ENCODE measurements at places on chromosomes 12 and 14.

DNA sequence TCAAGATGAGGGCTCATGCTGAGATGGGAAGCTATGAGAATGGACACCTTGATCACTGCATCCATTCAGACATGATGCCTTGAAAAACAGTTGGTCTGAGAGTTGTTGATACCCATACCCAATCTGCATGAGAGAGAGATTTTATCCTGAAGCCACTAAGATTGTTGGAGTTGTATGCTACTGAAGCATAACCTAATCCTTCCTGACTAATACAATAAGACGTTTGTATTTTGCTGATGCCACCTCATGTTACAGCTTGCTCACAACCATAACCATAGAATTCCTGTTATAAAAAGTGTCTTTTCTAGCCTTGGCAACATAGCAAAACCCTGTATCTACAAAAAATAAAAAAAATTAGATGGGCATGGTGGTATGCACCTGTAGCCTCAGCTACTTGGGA, 12.7 kb upstream of the SERPINA1 start:
- no peak for DNase-seq

DNA sequence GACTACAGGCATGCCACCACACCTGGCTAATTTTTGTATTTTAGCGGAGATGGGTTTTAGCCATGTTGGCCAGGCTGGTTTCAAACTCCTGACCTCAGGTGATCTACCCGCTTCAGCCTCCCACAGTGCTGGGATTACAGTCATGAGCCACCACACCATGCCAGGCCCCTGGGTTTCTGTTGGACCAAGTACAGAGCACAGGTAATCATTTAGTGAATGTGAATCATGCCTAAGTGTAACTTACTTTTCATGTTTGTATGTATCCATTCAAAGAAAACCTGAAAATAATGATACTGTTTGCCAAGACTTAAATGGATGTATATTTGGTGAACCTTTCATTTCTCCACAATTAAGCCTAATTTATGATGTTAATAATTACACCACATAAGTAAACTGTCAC, 65.9 kb downstream of the FGD6 start:
- no peak for DNase-seq

DNA sequence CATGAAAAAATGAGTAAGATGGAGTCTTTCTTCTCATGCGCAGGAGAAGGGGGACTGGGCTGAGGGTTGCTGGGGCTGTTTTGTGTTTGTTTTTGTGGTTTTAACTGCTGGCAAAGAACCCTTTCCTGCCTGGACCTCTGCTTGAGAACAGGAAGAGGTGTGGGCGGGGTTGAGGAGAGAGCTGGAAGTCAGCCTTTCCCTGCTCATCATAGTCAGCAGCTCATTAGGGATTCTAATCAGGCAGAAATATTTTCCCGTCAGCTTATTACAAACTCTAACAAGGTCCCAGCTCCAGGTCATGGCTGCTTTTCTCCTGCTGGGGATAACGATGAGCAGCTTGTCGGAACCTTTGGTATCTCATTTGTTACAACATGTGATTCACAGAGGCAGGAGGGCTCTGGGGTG, 185.0 kb upstream of the NRXN3 start:
- DNase-seq: no peak

DNA sequence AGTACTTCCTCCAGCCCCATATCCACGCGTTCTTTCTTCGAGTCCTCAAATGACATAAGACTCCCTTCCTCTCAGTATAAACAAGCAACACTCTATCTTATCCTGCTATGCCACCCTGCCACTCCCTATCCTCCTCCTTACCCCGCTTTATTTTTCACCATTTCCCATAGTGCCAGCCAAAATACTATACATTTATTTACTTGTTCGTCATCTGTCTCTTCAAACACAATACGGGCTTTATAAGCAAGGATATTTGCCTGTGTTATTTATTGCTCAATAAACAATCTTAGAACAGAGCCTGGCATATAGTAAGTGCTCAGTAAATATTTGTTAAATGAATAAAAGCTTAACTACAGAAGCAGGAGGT, 444.9 kb downstream of the EGLN3 start:
- no peak for DNase-seq

DNA sequence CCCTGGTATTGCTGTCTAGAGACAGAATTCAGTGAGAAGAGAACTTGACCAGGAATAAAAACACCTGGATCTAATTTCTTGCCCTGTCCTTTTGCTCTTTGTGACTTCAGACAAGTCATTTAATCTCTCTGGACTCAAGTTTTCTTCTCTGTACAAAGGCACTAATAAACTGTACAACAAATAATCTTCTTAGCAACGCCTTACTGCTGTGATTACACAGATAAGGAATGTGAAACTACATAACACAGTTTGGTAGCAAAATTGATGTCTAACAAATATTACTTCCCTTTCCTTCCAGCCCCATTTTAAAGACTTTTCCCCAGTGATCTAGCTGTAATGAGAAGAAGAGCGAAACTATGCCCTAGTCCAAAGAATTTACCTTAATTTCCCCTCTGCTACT, 69.3 kb downstream of the BCAT1 start:
- peak; percentile 21 for DNase-seq

GRCh38 chr12:24848941-24849477, 99.9 kb downstream of the BCAT1 start:
- DNase-seq: no peak

- no peak for DNase-seq
Measured at GRCh38 chr14:51592836-51593235, 58.9 kb upstream of the FRMD6 start.

DNA sequence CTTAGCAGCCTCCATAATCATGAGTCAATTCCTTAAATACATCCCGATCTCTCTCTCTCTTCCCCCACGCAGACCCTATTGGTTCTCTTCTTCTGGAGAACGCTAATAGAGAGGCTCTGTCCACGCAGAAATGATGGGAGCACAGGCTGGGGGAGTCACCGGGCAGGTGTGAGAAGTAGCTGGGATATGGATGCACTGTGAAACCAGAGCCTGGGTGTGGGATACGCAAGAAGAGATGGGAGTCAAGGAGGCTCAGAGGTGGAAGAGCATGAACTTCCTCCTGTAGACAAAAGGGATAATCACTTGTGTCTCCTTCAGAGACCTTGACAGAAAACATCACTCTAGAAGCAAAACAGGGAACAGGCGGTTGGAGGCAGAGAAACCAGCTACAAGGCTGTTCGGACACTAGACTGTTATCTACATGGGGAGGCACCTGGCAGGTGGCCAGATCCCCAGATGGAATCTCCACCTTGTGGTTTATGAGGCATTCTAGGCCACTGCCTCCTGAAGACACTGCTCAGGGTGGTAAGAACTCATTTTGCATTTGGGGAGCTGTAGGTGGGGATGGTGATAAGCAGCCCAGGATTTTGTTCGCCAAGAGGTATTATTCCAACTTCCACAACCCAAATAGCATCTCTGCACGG, 7.2 kb upstream of the SELPLG start:
- no peak for DNase-seq

GRCh38 chr12:52155048-52155868, 36.6 kb downstream of the KRT80 start:
- no peak for DNase-seq

DNA sequence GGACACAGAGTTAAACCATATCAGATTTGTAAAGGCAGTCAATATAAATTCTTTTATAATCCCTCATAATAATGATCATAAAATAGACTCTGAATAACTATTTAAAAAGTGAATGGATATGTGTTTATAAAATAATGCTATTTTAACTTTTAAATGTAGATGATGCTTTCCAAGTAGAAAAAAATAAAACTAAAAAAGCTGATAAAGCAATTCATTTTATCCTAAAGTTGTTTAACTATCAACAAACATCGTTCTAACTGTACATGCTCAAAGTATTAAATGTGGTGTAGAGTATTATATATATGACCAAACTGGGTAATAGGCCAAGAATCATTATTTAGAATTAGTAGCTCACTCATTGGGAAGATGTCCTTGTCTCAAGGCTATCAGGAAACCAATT, 248.3 kb upstream of the CLEC14A start:
- no peak for DNase-seq

- no peak for DNase-seq
Measured at GRCh38 chr12:79069009-79069408, 204.4 kb downstream of the SYT1 start.

GRCh38 chr14:29940482-29940881, 12.8 kb upstream of the PRKD1 start:
- no peak for DNase-seq

DNA sequence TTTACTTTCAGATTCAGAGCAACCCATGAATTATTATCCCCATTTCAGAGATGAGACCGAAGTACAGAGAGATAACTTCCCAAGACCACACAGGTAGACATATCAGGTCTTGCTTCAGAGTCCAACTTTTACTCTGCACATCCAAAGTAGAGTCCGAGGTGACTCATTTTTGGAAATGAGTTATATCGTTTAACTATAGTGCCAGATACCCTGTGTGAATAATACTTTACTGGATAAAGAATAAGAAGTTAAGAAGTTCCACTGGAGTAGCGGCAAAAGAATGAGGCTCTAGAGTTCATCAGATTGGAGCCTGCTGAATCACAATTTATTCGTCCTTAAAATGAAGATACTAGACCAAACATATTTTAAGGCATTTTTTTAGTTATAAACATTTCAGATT, 124.7 kb downstream of the EPS8 start:
- no peak for DNase-seq

DNA sequence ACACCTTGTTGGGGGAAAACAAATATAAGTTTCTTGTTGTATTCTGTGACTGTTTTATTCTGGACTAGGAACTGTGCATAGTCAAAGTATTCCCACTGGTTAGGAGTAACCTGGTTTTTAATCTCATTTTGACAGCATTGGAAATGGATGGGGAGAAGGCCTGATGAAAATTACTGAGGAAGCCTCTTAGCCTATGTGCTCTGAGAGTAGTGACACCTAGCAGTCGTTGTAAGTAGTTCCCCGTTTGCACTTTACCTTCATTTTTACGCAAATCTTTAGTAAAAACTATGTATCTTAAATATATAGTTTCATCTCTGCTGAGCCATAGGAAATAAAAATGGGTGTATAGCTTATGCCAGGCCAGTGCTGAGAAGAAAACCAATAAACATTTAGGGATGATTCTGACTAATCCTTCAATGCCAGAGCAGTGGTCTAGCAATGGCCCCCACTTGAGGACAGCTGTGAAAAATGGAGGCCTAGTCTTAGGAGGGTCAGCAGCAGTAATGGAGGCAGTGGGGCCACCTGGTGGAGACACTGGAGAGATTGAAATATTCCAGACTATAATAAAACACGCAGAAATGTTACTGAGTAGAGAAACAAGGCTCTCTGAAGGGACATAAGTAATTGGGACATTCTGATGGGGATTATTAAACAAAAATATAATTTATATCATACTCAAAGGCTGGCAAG, 133.2 kb upstream of the NOVA1 start:
- peak; percentile 9 for DNase-seq

DNA sequence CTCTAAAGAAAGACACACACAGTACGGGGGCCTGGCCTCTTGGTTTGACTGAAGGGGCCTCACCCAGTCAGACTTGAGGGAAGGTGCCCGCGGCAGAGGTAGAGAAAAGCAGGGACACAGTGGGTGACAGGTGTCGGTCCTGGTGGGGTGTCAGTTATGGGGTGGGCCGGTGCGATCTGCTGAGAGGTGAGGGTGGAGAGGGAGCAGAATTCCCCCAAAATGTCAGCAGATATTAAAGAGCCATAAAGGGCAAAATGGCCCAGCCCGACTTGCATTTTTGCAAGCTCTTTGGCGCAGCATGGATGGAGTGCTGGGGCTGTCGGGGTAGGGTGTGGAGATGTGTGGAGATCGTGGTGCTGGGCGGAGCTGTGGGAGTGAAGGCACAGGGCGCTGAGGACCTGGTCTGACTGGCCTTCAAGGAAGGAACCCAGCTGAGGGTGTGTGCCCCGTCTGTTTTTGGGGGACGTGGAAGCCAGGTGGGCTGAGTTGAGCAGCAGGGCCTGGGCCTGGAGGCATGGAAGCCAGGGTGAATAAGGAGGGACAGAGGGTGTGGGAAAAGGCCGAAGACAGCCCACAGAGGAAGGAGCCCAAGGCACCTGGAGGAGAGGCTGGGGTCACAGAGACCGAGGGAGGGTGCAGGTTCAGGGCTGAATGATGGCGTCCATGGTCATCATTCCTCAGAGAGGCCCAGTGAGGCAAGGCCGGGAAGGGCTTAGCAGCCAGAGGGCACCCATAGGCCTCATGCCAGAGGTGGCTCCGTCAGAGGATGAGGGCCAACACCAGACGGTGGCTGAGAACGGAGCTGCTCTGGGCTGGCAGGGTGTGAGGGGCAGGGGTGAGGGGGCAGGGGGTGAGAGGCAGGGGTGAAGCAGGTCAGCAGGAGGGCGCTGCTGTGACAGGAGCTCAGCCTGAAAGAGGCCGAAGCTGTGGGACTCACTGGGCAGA, 48.2 kb upstream of the DYNC1H1 start:
- no peak for DNase-seq

GRCh38 chr12:68446901-68447796, 115.0 kb upstream of the MDM1 start:
- DNase-seq: no peak

GRCh38 chr12:77334806-77335205, 269.4 kb upstream of the E2F7 start:
- DNase-seq: no peak

DNA sequence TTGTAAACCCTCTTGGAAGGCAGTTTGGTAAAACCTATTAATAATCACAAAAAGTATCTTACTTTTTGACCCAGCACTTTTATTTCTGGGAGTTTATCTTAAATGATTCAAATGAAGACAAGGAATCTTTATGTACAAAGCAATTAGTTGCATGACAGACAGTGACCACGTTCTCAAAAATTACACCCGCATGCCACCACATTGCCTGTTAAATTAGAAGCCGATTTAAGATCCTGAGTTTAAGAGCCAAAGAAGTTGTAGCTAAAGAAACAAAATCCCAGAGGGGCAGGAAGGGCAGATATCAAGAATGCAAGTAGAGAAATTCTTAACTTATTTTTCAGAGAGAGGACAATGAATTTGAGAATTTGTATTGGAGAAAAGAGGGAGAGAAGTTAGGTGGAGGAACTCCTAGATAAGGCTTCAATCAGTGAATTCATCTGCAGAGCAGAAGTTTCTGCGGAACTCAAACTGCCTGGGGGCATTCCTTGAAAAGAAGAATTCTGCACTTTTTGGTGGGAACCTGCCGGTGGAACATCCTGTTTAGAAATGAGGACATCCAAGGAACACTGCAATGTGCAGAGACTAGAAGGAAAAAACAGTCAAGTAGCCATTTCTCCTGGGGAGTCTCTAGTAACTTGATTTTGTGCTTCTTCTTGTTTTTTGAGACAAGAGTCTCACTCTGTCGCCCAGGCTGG, 1.1 kb upstream of the RIOX1 start:
- DNase-seq: no peak

Measured in GM03348 (cell line).